ENCODE measurements at places on chromosomes 1 and 21. TPM values are rescaled to one million over a fixed set of nuclear protein-coding genes. Genes with fewer than 3 reads are reported as not detected.

DIRAS3 gene
- total RNA-seq = 8.8 TPM

SLAMF1 gene
- not detected for total RNA-seq

CRYBG2 gene
- not detected for total RNA-seq

FCGR3A gene
- not detected for total RNA-seq

CYP4A11 gene
- not detected for total RNA-seq
